ENCODE measurements at places on chromosomes 2 and 18. TPM values are rescaled to one million over a fixed set of nuclear protein-coding genes. Genes with fewer than 3 reads are reported as not detected.

DNA sequence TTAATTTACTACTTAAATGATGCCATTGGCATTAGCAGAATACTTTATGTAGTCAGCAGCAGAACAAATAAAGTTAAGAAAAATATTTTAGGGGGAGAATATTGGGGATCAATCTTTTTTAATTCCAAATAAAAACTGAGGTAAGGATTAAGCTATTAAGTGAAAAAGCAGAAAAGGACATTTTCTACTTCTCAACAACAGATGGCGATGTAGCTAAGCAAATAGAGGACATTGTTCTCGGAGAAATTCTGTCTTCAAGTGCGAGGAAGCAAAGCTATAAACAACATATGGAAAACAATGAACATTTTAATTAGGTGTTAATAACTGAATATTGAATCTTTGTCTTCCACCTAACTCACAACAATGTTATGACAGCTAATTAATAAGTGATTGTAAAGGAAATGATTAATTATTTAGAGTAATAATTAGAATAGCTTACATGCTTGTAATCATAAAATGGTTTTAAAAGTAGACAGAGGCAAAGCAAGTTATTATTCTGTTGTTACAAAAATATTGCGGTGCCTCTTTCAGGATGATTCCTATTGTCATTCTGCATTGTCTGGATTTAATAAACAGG lies 32.9 kb upstream of the CCDC93 start:
- peak; percentile 72 for DNase-seq

DNA sequence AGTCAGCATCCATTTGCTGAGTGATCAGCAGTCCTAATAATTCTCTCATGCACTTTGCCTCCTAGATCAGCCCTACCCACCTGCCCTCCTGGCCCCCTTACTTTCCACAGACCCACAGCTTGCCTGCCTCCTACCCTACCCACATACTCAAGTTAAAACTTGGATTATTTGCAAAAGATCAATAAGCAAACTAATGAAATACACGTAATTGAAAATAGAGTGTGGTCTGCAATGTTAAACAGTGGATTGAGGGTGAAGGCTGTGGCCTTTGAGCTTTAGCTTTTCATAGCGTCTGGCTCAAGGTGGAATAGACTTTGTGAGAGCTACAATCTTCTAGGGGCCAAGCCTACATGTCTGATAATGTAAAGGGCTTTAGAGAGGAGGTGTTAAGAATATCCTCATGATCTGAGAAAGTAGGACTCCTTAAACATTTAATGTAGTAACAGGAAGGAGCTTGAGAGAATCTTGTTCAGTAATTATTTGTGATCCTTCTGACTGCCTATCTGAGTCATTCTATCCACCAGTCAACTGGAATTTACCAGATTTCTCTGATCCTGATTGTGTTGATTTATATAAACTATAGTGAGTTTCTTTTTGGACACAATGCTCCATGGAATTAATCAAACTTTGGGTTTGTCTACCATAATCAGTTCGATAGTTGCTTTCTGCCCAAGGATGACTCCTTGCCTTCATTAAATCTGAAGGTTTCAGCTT lies 310.0 kb downstream of the HRH4 start:
- DNase-seq, result no peak

- no peak for DNase-seq
Observed at GRCh38 chr2:198322275-198322674, 517.9 kb downstream of the PLCL1 start.

DNA sequence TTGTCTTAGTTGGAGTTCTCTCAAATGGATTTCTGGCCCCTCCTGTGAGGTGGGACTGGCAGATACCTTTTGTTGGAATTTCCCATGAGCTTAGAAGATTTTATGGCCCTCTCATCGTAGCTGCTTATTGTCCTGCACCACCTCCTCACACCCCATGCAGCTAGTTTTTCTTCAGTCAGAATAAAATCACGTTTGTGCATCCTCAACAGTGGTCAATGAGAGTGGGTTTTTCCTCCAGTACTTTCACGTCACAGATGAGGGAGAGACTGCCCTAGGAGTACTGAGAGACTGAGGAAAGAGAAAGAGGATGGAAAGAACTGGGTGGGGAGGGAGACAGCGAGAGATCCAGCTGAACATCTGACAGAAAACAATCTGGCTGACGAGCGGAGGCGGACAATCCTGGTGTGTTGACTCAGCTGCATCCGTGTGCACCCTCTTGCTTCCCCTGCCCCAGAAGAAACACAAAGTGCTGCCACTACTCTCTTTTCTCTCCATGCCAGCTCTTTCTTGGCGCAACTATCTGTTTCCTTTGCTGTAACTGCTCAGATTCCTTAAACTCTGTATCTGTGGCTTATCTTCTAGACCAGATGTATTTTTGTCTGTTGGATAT lies 7.4 kb downstream of the RAPGEF4 start:
- no peak for DNase-seq

DNA sequence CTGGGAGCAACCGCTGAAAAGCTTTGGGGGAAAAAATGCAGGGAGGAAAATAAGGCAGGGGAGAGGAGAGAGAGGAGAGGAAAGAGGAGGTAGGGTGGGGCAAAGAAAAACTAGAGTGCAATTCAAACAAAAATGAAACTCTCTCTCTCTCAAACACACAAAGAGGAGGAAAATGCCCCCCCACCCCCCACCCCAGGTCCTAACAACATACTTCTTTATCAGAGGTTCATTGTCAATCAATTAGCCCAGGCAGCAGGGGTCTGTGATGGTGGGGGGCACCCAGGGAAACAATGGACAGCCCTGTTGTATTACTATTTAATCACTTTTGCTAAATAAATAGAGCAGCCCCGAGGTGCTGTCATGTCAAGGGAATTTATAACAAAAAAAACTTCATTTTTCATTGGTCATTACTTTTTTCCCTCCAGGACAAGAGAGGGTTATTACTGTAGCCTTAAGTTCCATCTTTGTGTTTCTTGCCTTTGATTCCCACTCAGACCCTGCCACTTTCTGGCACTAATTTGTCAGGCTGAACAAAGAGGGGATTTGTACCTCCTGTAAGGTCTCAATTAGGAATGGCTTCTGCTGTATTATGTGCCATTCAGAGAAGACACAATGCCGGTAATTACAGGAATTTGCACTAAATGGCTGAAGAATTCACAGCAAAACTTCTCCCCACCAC lies 55.0 kb downstream of the PLEKHM3 start:
- DNase-seq, result no peak

GRCh38 chr2:160010361-160011145 lies 51.9 kb downstream of the PLA2R1 start:
- DNase-seq, result no peak

DNA sequence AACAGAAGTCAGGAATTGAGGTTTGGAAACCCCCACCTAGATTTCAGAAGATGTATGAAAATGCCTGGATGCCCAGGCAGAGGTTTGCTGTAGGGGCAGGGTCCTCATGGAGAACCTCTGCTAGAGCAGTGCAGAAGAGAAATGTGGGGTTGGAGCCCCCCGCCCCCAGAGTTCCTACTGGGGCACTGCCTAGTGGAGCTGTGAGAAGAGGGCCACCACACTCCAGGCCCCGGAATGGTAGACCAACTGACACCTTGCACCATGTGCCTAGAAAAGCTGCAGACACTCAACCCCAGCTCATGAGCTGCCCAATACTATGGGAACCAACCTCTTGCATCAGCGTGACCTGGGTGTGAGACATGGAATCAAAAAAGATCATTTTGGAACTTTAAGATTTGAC lies 967.0 kb upstream of the NRXN1 start:
- no peak for DNase-seq

DNA sequence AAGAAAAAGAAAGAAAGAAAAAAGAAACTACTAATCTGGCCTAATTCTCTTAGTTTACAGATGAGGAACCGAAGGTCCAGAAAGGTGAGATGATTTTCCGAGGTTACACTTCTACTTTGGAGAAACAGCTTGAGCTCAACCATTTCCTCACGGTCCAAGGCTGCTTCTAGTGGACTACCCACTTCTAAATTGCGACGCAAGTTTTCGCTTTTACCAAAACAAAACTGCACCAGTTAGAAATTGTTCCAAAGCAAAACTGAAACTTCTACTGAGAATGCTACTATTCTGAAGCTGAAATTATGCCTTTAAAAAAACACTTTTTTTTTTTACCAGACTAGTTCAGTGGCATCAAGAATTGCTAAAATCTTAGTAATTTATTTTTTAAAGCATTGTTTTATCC lies 101.6 kb downstream of the INO80D start:
- no peak for DNase-seq

- no peak for DNase-seq
Observed at GRCh38 chr2:54603796-54604195, 119.7 kb upstream of the EML6 start.

Gene GPBAR1
- total RNA-seq, result 0.05 TPM

Gene MROH2A
- total RNA-seq, result 2.4 TPM

Gene NEB
- 1.2 TPM for total RNA-seq

Gene ESPNL
- not detected for total RNA-seq

Measured in HT-29 (cell line).